Right renal pelvis (tissue), 4 donors: ENCODE measurements at places on chromosomes 4 and X. TPM values are rescaled to one million over a fixed set of nuclear protein-coding genes. Genes with fewer than 3 reads are reported as not detected.

GRCh38 chr4:28233724-28234123 lies 1373.1 kb downstream of the STIM2 start:
- no peak for DNase-seq

GRCh38 chrX:344371-344901 lies 25.8 kb upstream of the GTPBP6 start:
- DNase-seq = no peak

- DNase-seq = no peak
Observed at GRCh38 chr4:176676901-176677300, 115.8 kb downstream of the VEGFC start.

- DNase-seq = no peak
Observed at GRCh38 chrX:111823128-111823527, 52.9 kb upstream of the TRPC5OS start.

DNA sequence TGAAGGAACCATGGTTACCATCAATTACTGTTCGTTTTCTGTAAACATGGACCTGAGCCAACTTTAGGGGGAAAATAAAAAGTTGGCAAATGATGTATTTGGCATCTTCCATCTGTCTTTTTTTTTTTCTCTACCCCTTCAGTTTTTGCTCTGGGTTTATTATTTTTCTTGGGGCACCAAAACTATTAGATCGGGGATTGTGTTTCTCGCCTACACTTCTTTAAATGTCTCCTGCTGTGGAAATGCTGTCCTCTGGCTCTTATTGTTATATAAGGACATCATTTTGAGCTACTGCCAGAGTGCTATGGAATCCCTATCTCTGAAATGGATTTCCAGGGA lies 234.0 kb upstream of the SLIT2 start:
- DNase-seq = no peak

DNA sequence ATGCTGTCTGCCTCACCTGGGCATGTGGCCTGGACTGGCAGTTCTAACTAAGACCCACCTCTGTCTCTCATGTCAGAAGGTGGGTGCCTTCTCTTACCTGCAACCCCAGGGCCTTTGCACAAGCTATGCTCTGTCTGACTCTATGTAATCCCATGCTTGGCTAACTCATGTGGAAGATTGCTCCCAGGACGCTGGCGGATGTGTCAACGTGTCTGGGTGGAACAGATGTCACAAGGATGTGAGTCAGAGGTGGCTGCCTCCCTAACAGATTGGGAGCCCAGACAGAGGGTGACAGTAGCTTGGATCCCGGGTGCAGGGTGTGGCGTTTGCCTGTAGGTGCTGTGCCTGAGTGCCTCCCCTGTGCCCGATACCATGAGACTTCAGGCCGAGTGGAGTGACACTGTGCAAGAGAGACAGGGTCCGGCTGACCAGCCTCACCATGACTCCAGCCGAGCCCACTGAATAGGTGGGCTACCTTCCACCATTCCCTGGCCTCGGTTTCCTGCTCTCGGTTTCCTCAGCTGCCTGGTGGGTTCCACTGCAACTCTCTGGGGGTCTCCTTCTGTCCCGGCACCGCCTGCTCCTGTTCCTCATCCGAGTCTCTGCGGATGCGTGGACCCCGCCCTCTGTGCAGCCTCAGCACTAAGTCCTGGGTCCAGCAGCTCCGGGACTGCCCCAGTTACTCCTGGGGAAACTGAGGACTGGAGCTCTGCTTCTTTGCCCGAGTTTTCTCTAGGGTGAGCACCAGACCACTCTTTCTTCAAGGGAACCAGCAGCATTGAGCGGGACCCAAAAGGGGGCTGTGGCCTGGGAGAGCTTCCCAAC lies 11.0 kb downstream of the SH3BP2 start:
- no peak for DNase-seq

DNA sequence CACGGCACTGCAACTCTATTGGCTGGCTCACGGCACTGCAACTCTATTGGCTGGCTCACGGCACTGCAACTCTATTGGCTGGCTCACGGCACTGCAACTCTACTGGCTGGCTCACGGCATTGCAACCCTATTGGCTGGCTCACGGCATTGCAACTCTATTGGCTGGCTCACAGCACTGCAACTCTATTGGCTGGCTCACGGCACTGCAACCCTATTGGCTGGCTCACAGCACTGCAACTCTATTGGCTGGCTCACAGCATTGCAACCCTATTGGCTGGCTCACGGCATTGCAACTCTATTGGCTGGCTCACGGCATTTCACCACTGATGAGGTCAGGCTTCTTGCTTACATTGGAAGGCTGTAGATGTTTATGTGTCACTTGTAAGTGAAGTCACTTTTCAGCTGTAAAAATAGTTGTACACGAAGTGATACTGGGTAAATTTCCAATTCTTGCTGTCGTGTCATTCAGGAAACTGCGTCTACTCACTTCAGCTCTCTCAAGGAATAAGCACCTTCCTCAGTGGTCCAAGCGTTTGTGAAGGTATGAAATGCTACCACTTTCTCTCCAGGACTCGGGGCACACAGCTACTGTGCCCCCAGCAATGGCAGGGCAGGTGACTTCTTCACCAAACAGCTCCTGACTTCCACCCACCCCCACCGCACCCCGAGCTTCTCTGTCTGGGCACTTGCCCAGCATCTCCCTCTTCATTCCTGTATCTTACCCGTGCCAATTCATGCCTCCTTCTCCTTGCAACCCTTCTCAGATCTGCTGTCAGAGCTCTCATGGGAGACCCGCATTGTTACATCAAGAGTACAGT lies 141.3 kb downstream of the AFAP1 start:
- no peak for DNase-seq

DNA sequence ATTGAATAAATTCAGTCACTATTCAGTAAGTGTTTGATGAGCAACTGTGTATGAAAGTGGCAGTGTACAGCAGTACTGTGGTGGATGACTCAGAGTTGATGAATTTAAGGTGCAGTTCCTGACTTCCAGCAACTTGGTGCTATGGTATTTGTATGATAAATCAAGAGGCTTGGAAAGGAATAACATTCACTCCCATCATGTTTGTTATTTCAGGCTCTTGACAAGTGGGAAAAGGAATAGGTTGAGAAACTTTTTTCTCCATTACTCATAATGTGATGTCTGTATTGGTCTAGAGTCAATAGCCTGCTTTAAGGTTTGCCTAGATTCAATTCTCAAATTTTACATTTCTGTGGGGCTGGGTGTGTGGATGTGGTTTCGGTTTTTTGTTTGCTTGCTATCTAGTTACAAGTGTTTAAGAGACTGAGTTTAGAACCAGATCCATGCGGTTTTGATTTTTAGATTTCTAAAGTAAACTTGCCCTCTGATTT lies 35.1 kb upstream of the CYP2U1 start:
- no peak for DNase-seq

GRCh38 chrX:21394792-21395191 lies 20.6 kb downstream of the CNKSR2 start:
- DNase-seq = no peak

- no peak for DNase-seq
Observed at GRCh38 chrX:154091678-154092077, 5.8 kb downstream of the MECP2 start.

DNA sequence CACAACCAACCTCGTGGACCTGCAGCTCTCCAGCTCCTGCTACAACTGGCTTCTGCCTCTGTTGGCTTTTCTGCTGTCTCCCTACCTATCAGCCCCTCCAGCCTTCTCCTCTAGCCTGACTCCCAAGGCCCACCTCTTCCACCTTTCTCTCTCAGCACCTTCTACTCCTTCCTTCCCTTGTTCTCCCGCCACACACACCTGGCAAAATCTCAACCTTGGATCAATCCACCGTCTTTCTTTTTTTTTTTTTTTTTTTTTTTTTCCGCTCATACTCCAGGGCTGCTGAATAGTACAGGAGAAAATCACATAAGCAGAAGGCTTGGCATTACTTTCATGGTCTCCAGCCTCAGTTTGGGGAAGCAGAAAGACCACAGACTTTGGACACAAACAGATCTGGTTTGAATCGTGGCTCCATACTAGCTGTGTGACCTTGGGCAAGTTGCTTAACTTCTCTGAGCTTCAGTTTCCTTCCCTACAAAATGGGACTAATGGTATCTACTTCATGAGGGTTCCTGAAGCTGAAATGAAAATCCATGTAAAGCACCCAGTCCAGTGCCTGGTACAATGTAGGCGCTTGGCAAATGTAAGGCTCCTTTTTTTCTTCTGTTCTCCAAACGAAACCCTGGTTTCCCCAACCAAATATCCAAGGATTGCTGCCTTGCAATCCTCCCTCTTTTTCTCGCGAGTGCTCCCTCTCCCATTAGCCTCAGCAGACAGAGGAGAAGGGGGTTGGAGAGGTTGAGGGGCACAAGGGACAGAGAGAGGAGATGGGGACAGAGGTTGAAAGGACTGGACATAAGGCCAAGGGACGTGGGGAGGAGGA lies 1.7 kb downstream of the FGD1 start:
- no peak for DNase-seq

- peak; percentile 32 for DNase-seq
Observed at GRCh38 chr4:151276787-151277562, at the start of gene PRSS48. TSS of gene PRSS48 (plus strand) at chr4:151277161. CDS start at chr4:151277173, 12 bp downstream.

- no peak for DNase-seq
Observed at GRCh38 chr4:39812500-39812899, 114.6 kb downstream of the UBE2K start.

GRCh38 chr4:73442275-73442674 lies 6.3 kb downstream of the AFP start:
- DNase-seq = no peak

GRCh38 chr4:183146478-183146877 lies 47.4 kb downstream of the WWC2 start:
- no peak for DNase-seq

- no peak for DNase-seq
Observed at GRCh38 chr4:78331186-78331585, 220.4 kb upstream of the ANXA3 start.

DNA sequence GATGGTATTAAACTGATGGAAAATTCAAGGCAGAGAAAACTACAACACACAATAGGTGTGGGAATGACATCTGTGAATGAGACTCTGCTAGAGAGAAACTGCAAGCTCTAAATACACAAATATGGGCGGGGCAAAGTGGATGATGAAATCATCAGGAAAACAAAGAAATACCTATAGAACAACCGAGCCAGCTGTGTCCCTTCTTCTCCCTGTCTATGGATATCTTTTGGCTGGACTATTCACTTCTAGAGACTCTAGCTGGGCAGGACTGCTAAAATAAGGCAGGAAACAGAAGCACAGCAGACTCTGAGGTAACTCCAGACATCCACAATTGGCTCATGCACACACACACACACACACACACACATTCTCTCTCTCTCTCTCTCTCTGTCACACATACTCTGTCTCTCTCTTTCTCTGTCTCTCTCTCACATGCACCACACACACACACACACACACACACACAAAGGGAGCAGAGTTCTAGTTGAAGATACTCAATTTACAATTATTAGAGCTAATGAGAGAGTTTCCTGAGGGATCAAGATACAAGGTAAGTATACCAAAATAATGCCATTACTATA lies 27.2 kb upstream of the EDNRA start:
- DNase-seq = no peak

DNA sequence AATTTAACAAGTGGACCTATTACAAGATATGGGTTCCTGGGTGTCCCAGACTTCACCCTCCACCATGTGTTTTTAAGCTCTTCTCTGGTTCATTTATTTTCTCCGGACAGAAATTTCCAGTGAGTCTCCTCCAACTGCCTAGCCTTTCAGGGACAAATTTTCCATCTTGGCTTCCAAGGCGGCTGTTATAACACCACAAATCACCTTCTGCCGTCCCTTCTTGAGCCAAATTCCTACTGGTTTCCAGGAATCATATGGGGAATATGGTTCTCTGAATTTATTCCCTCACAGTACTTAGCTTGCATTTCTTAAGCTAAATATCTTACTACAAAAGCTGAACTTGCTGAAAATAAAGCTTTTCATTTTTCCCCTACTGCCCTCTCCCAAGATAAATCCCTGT lies 18.8 kb downstream of the NEXMIF start:
- no peak for DNase-seq

GRCh38 chr4:187232796-187233195 lies 509.1 kb upstream of the FAT1 start:
- DNase-seq = no peak

- DNase-seq = peak; percentile 60
Observed at GRCh38 chrX:54357414-54358377, at the start of gene WNK3. TSS of gene WNK3 (minus strand) at chrX:54358046.

DNA sequence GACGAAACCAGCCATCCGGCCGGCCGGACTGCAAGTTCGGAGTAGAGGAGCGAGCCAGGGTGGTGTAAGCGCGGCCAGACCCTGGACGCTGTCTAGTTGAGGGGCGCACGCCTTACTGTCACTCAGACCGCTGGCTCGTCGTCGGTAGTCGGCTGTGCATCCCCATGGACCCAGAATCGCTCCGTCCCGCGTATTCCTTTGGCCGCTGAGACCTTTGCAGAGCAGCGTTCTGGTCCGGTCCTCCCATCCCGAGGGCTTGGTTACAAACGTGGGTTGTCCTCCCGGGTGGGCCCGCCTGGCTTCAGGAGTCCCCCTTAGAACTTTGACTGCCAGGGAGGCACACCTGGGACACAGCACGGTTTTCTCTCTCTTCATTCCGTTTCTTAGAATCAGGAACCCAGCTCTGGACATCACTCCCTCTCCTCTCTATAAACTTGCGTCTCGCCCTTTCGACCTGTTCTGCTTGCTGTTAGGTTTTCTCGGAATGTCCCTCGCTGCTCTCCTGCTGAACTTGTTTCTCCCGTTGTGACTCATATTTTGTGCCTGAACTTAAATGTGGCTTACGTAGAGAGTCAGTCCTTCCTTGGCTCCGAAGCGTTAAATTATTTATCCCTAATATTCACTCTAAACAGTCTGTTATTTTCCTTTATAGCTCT lies 672 bp downstream of the PGM2 start:
- DNase-seq = no peak

GRCh38 chrX:5780821-5781220 lies 447.8 kb downstream of the NLGN4X start:
- no peak for DNase-seq

DNA sequence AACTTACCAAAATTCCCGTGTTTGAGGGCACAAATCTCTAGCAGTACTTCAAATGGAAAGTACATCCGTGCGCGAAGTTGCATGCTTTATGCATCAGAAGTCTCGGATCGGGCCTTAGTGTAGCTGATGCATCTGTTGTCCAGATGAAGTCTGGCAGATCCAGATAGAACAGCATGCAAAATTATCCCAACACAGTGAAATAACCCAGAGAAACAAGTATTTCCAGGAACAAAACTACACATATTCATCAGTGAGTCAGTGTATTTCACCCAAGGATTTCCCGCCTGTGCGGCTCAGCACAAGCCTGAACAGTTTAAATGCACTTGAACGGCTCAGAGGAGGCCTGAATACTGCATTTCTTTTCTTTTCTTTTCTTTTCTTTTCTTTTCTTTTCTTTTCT lies 27.4 kb upstream of the CLDN24 start:
- DNase-seq = no peak

- DNase-seq = no peak
Observed at GRCh38 chrX:12581546-12581945, 209.7 kb upstream of the PRPS2 start.

The SLC9B1 gene
- 3.8 TPM for polyA plus RNA-seq

The NOX1 gene
- 1.1 TPM for polyA plus RNA-seq

The GPR119 gene
- polyA plus RNA-seq = not detected

The NLRP2B gene
- polyA plus RNA-seq = 0.06 TPM

The IL13RA2 gene
- polyA plus RNA-seq = 1.8 TPM

The HSD17B11 gene
- polyA plus RNA-seq = 58.7 TPM

The MTNR1A gene
- polyA plus RNA-seq = 1.8 TPM

The EPHA5 gene
- polyA plus RNA-seq = 0.67 TPM
